ENCODE measurements at places on chromosomes 6 and 20.

DNA sequence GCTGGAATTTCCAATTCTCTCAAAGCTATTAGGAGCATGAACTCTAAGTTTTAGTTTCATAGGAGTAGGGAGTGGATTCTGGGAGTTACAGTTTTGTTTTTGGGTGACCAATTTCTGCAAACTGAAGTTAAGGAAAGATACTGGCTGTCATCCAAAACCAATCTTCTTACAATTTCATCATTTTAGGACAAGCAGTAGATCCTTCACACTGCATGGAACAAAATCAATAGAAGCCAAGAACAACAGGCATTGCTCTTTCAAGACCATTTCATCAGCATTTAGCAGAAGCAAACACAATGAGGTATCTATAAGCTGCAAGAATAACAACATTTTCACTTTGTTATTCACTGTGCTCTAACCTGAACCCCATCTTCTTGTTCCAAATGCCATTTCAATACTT lies 173.0 kb downstream of the GMDS start:
- no peak for DNase-seq

GRCh38 chr6:47599512-47599911 lies 98.9 kb upstream of the ADGRF4 start:
- no peak for DNase-seq

GRCh38 chr20:63422653-63423052 lies 49.8 kb downstream of the KCNQ2 start:
- no peak for DNase-seq

DNA sequence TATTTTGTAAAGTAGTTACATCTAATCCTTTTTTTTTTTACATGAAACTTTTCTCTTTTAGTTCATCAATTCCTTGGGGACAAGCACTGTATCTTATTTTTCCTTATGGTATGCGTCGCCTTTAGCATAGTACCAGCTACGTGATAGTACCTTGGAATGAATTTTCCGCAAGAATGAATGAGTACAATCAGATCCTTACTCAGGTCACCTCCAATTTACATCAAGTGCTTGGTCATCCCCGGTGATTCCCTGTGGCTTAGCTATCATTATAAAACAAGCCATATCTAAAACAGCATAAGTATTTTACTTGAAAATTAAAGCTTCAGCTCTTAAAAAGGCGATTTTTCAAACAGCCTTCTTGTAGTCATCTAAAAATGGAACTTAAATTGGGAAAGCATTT lies 680.4 kb upstream of the MAP3K7 start:
- no peak for DNase-seq

DNA sequence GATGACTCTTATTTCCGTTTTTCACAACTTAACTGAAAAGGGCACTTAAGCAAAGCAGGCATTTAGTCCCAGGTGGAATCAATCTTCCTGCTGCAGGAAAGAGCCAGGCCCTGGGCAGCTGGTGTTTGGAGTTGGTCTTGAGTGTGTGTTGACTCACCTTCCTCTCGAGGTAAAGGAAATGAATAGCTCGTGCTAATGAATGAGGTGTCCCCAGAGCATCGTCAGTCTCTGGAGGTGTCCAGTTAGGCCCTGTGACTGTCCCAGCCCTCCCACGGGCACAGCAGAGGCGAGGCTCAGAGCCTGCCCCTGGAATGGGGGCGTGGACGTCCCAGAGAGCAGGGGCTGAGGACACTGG lies 277.7 kb downstream of the NRN1 start:
- no peak for DNase-seq

- no peak for DNase-seq
These were observed 44.2 kb downstream of the CHD6 start for GRCh38 chr20:41573955-41574354.

- DNase-seq = no peak
These were observed 4.5 kb upstream of the INSM1 start for GRCh38 chr20:20363434-20363798.
